ENCODE measurements at places on chromosomes 11 and 22. TPM values are rescaled to one million over a fixed set of nuclear protein-coding genes. Genes with fewer than 3 reads are reported as not detected.
A peak's percentile ranks its signal among the peaks of the same experiment; 100 is the strongest.

The E2F8 gene
- 19.1 TPM for total RNA-seq

The CATSPERZ gene
- total RNA-seq = not detected

The ROBO3 gene
- 27.1 TPM for total RNA-seq

The LRP5 gene
- total RNA-seq = 44.3 TPM

The P4HA3 gene
- 15.0 TPM for total RNA-seq

The OR51E2 gene
- total RNA-seq = not detected

The PPFIBP2 gene
- total RNA-seq = 2.6 TPM

The TESMIN gene
- total RNA-seq = 6.1 TPM

The C11orf52 gene
- 0.31 TPM for total RNA-seq

The PAX6 gene
- total RNA-seq = not detected

The SLC7A4 gene
- not detected for total RNA-seq

The RAG2 gene
- total RNA-seq = not detected

The PAMR1 gene
- total RNA-seq = not detected

The STK33 gene
- 3.4 TPM for total RNA-seq

The OR6A2 gene
- total RNA-seq = 0.46 TPM

- peak; percentile 54 for DNase-seq
These were observed 988 bp downstream of the RPS3 start for GRCh38 chr11:75400146-75400865.

DNA sequence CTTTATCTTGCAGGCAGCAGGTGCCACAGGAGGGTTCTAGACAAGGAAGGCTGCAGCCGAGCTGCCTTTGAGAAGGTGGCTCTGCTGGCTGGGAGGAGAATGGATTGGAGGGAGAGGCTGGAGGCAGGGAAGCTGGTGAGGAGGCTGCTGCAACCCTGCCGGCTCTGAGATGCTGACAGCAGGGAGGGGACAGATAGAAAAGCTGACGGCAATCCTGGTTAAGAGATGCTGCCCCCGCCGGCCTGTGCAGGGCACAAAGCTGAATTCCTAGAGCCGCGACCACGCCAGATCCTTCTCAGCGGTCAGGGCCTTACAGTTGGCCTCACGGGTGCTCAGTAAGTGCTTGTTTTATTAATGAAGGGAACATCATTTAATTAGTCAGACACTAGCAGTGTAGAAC lies 105.4 kb downstream of the CACNA1I start:
- DNase-seq = no peak

GRCh38 chr11:64852804-64853509 lies 8.5 kb upstream of the CDC42BPG start:
- DNase-seq = no peak

DNA sequence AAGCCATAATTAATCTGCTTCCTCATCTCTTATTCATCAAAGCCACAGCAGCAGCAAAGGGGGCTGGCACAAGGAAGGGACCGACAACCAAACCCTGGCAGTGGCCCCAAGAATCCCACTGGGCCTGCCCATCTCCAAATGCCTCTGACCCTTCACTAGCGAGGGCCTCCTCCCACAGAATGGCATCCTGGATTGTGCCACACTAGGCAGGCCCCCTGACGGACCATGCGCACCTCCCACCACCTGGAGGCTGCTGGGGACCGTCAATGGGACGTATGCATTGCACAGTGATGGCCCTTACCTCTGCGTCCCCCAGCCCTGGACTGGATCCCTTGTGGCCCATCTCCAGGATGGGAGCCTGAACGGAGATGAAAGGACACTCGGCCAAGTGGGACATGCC lies 4.1 kb upstream of the RTN4R start:
- DNase-seq = no peak

DNA sequence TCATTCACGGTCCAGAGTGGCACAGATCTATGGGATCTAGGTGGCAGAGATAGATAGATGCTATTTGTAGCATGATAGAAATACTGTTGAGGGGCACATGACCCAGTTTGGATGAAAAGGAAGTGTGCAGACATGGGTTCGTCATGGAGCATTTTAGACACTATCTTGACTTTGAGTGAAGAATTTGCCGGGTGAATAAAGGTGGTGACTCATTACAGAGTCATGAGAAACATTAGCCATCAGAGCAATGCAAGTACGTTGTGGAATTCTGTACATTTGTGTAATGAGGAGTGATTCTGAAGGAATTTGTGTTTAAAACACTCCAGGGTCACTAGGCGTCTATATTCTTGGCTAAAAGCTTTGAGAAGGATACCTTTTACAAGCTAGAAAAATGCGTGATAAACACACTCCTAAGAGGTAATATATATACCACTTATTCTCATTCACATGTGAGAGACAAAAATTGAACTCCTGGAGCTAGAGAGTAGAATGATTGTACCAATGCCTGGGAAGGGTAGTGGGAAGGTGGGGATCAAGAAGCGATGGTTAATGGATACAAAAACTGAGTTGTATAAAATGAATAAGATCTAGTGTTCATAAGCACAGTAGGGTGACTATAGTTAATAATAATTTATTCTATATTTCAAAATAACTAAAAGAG lies 593.7 kb upstream of the LUZP2 start:
- DNase-seq = peak; percentile 82

DNA sequence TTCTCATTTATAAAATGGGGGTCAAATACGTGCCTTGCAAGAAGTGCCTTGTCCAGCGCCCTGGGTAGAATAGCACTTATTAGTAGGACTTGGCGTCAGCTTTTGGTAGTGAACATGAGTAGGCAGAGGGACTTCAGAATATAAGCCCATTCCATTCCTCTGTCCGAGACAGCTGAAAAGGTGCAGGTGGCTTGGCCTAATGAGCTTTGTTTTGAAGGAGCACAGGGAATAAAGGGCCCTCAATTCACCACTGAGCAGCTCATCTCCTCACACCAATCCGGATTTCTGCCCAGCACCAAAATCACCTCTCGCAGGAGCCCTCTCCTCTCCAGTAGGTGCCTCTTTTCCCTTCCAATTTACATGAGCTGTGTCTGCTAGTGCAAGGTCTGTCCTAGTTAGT lies 91.2 kb downstream of the DSCAML1 start:
- no peak for DNase-seq

GRCh38 chr22:40363059-40363458 lies 7.3 kb upstream of the SGSM3 start:
- no peak for DNase-seq

DNA sequence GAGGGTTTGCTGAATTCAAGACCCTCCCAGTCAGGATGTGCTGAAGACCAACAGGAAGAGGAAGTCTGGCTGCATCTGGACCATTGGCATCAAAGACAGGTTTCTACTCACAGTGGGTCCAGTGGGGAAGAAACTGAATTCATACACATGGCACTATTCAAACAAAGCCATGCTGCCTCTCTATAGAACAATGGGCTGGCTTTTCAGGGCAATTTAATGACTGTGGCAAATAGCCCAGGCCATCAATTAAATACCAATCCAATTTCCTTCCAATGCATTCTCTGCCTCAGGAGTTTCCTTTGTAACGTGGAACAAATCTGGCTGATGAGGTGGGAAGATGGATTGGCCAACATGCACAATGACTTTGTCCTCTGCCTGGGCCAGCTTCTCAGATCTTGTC lies 98.6 kb downstream of the SEZ6L start:
- DNase-seq = no peak

DNA sequence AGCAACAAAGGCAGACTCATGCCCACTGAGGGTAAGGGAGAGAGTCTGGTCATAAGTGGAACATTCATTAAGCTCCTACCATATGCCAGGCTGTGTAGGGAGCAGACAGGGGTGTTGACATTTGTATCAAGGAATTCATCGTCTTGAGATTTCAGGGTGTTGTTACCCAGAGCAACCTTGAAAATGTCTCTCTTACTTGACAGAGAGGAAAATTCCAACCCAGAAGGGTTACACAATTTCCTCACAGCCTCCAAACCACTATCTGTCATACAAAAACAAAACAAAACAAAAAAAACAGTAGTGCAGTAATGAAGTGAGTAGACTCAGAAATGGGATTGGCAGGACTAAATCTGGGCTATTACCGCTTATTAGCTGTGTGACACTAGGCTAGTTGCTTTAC lies 113.2 kb downstream of the MIAT start:
- DNase-seq = no peak

- no peak for DNase-seq
These were observed 165.7 kb downstream of the MN1 start for GRCh38 chr22:27635852-27636251.

- peak; percentile 78 for DNase-seq
These were observed at the start of gene RNF215 for GRCh38 chr22:30386960-30387827. TSS of gene RNF215 (minus strand) at chr22:30387411. CDS start at chr22:30387313, 98 bp downstream.

GRCh38 chr11:31782257-31782656 lies 28.9 kb downstream of the PAX6 start:
- DNase-seq = no peak

DNA sequence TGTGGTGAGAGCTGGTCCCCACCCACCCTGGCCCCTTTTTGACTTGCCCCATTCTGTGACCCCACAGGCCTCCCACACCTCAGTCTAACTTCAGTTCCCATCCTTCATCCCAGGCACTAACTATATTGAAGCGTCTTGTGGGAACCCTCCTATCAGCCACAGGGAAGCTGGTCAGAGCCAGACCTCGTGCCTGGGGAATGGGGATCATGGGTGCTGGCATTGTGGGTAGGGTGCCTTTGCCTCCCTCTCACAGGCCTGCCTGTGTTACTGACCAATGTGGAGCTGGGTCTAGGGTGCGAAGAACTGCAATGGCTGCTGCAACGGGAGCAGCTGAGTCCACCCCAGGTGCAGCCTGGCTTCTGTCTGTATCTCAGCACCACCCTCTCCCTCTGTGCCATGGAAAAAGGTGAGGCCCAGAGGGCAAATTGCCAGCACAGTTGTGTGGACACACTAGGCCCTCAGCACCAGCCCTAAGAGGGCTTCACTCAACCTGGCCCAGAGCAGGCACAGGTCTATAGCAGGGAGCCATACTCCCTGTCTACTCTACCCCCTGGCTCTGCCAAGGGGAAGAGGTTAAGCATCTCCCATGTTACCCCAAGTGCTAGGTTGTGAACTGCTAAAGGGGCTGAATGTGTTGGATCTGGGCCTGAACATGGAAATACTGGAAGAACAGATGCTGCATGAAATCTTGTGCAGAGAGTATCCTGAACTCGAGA lies 37.3 kb downstream of the RRP8 start:
- DNase-seq = no peak

- DNase-seq = peak; percentile 46
These were observed 10.4 kb upstream of the MALAT1 start for GRCh38 chr11:65488273-65489034.

- DNase-seq = no peak
These were observed 76.7 kb downstream of the PISD start for GRCh38 chr22:31585161-31585859.

GRCh38 chr22:40220316-40221054 lies 42.8 kb downstream of the TNRC6B start:
- DNase-seq = peak; percentile 69

- no peak for DNase-seq
These were observed 27.8 kb downstream of the CEP295 start for GRCh38 chr11:93689240-93689639.

GRCh38 chr11:112300094-112300786 lies 39.6 kb upstream of the PLET1 start:
- DNase-seq = no peak

DNA sequence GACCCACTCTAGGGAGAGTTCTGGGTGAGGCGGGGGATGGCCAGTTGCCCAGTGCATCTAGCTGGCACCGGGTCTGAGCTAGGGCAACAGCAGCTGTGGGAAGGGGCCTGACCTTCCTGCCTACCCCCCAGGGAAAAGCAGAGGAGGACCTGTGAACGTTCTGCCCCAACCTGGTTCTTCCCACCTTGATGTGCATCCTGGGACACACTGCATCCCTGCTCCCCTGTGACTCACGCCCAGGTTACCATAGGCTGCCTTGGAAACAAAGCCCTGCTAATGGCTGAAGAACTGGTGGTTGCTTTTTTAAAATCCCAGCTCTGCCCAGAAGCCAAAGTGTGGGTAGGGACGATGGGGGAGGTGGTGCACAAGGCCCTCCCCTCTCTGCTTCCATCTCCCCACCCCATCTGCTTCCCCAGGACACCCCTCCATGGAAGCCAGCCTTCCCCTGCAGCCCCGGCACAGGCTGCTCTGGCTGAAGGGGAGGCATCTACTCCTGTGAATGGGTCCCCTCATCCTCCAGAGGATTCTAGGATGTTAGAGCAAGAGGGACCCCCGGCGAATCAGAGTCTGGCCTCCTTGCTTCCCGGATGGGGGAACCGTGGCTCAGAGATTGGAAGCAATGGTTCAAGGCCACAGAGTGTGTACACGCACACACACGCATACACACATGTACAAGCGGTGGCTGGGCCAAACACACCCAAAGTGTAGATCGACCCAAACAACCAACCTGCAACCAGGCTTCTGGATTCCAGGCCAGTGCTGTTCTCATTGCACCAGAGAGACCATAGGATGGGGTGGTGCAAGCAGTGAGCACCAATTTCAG lies 7.6 kb upstream of the C11orf96 start:
- DNase-seq = no peak

GRCh38 chr11:3834664-3835461 lies 5.9 kb downstream of the RHOG start:
- DNase-seq = peak; percentile 15

DNA sequence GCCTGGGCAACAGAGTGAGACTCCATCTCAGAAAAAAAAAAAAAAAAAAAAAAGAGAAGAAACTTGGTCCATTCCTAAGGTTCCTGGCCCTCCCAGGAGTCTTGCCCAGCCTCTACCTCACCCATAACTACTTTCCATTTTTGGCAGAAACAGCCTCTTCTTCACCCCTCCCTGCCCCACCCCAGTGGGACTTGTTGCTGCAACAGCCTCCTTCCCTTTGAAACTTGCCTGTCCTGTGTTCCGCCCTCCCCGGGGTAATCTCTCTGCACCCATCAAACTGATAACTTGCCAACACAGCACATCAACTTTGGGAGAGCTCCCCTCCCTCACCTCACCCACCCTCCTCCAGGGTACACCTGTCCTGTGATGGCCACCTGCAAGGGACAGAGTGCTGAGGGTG lies 10.0 kb upstream of the FAM83F start:
- DNase-seq = no peak

GRCh38 chr22:48510599-48510998 lies 1317.1 kb downstream of the BRD1 start:
- no peak for DNase-seq

GRCh38 chr22:25928038-25928437 lies 186.1 kb downstream of the MYO18B start:
- no peak for DNase-seq

GRCh38 chr11:10908215-10908951 lies 50.5 kb upstream of the ZBED5 start:
- DNase-seq = no peak

DNA sequence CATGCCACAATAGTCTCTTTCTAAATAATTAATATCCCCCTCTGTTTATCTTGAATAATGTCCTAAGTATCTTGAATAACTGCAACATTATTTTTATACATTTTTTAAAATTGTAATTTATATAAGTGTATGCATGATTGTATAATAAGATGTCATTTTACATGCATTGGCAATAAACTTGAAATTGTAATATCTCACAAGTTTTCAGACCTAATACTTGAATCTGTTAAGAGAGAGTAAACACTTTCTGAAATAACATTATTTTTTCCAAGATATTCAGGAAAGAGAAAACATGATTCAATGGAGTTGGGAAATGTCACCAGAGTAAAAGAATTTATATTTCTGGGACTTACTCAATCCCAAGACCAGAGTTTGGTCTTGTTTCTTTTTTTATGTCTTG lies at the start of gene OR4D11:
OR4D11 (plus strand) TSS at position 301 of the 400 bp plus-strand sequence; CDS start at position 301, 0 bp downstream.
- no peak for DNase-seq

GRCh38 chr22:45090497-45090910 lies 73.2 kb upstream of the NUP50 start:
- DNase-seq = no peak

- DNase-seq = no peak
These were observed 66.3 kb downstream of the PRMT3 start for GRCh38 chr11:20453657-20454316.

Measured in endothelial cell of umbilical vein (primary cell).